ENCODE measurements at places on chromosomes 2 and 18.

GRCh38 chr18:39453882-39454281, 1888.3 kb upstream of the CELF4 start:
- no peak for DNase-seq

GRCh38 chr18:77203071-77203470, 46.6 kb upstream of the GALR1 start:
- DNase-seq, result no peak

GRCh38 chr18:10265560-10266333, 188.7 kb upstream of the APCDD1 start:
- DNase-seq, result no peak

DNA sequence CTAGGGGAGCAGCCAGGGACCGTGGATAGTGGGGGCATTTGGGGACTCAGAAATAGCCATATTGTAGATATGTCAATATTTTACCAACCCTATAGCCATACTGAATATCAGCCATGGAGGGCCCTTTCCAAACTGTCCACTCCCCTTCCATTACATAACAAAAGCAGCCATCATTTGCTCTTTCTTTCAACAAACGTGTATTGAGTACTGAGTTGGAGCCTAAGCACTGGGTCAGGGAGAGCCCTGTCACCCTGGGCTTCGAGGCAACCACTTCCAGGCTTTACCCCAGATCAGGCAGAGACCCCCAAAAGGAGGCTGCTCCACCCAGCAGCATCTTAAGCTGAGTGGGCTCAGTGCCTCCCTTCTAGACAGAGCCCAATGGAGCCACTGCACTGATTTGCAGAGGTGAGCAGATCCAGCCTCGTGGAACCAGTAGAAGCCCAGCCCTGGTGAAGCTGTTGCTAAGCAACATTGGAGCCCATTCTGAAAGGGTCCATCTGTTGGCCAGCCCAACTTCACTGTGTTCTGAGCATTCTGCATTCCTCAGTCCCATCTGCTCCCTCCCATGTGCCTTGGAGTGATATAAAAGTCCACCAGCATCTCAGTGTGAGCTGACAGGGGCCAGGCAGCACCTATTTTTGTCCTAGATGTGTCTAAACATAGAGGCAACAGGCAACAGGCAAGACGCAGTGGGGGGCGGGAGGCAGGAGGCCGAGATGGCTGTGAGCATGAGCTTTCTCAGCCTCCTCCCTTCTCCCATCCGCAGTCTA, 112.1 kb downstream of the PLB1 start:
- DNase-seq, result no peak

DNA sequence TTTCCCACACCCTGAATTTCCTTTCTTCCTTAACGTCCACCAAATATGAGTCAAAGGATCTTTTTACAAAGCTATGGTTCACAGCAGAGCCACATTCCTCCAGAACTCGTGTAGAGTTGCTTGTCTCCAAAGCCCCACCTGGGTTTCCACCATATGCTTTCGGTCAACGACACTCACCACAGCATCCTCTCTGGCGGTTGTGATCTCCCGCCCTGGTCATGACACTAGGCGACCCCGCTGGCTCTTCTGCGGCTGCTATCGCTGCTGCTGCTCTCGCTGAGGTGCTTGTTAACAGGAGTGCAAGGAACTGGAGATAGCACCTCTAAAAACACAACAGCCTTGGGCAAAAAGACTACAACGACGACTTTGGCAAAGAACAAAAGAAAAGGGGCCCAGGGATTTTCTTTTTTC, 340 bp downstream of the SLC40A1 start:
- no peak for DNase-seq

GRCh38 chr2:162196638-162197037, 44.6 kb upstream of the GCG start:
- no peak for DNase-seq

DNA sequence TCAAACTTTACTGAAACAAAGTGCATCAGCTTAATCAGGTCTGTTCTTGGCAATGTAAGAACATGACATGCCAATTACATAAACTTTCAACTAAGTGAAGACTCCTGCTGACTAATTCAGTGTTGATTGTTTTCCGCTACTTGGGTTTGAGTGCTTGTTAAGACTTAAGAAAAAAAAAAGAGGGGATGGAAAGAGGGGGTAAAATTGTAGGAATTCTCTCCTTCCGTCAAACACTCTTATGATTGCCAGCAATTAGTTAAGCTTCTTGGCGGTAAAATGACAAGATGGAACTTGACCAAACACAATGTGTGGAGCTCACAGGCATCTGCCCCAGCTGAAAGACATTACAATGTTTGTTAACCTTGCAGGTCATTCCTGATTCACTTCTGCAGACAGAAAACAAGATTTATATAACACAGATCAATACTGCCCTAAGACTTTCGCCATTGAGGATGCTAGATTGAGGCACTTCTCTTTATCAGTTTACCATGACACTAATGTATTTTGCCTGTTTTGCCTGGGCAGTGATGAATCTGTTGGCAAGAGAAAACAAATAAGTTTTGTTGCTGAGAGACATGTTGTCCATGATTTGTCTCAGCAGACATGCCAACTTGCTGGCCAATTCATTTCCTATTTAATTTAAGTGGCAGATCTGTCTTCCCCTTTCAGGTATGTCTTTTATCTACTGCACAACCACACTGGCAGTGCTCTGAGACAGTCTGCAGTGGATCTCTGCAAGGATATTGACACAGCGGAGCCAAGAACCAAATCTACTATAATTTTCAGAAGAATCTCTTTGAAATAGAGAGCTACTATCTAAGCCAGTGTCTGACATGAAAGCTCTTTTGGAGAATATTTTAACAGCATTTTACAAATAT, 410.0 kb upstream of the KCNH7 start:
- no peak for DNase-seq

DNA sequence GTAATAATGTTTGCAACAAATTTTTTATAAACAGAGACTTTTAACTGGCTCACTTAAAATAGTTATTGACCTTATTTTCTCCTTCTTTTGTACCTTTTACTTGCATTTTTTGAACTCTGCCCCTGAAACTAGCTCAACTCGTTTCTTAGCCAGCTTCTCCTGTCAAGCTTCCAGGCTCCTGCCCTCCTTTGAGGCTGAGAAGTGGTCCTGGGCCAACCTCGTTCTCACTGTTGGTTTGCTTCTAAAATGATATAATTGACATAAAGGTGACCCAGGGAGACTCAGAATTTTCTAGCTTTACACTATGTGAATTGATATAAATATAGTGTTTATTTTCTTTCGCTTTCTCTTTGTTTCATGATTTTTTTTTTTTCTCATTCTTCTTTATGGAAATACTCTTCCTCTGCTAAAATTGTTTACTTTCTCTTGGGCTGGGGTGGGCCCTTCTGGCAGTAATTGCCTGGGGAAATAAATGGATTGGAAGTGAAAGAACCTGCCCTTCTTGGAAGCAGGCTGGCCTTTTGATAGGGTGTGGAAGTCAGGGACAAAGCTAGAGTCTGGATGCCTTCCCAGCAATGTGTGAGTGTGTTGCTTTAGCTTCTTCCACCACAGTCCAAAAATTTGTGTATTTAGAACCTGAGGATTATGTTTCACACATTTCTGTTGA, 30.7 kb downstream of the GPD2 start:
- no peak for DNase-seq

- DNase-seq, result no peak
These were observed 198.2 kb downstream of the TGIF1 start for GRCh38 chr18:3648200-3648599.

- no peak for DNase-seq
These were observed 42.2 kb downstream of the TAF4B start for GRCh38 chr18:26268454-26268853.

DNA sequence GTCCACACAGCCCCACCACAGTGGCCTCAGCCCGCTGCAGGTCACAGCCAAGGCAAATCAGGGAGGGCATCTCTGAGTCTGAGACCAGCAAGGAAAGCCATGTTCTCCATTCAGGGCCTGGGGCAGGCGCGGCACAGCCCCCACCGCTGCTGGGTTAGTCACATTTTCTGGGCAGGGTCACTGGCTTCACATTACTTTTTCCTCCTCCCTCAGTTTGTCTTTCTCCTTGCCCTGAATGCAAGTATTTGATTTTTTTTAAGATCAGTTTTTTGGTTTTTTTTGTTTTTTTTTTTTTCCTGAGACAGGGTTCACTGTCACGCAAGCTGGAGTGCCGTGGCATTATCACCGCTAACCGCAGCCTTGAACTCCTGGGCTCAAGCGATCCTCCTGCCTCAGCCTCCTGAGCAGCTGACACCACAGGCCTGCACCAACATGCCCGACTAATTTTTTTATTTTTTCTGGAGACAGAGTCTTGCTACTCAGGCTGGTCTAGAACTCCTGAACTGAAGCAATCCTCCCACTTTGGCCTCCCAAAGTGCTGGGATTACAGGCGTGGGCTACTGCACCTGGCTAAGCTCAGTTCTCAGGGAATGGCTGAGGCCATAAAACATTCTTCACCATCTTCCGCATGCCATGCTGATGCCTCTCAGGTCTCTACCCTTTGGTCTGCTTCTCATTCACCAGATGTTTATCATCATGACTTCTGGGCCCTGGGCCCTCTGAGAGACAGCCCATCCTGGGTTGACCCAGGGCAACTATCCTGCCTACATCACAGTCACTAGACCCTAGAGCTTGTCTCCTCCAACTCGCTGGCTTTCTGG, 628 bp upstream of the CAPG start:
- DNase-seq, result no peak

All from central memory CD8-positive, alpha-beta T cell (primary cell).